ENCODE measurements at places on chromosomes 4 and X.
A peak's percentile ranks its signal among the peaks of the same experiment; 100 is the strongest.

DNA sequence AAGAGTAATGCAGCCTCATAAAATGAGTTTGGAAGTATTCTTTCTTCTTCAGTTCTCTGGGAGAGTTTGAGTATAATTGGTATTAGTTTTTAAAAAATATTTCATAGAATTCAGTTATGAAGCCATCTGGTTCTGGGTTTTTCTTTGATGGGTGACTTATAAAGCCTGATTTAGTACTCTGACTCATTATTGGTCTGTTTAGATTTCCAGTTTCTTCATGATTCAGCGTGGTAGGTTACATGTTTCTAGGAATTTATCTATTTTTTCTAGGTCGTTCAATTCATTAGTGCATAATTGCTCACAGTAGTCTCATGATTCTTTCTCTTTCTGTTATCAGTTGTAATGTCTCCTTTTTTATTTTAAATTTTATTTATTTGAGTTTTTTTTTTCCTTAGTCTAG is 111.2 kb downstream of the CEP44 start:
- DNase-seq, result peak; percentile 63

DNA sequence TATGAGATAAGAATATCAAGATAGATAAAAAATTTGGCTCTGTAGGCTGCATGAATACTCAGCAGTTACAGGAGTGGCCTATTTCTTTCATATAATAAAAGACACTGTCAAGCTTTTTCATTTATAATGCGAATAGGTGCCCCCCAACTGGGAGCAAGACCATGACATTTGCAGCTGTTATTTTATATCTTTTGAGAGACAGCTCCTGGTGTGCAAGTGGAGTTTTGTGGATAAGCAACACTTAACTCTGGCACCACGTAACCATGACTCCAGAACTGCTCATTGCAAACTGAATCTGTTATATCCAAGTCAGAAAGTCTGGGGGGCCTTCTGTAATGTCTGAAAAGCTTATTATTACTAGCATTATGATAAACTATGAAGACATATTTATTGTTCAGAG is 1372.4 kb downstream of the C4orf33 start:
- no peak for DNase-seq

DNA sequence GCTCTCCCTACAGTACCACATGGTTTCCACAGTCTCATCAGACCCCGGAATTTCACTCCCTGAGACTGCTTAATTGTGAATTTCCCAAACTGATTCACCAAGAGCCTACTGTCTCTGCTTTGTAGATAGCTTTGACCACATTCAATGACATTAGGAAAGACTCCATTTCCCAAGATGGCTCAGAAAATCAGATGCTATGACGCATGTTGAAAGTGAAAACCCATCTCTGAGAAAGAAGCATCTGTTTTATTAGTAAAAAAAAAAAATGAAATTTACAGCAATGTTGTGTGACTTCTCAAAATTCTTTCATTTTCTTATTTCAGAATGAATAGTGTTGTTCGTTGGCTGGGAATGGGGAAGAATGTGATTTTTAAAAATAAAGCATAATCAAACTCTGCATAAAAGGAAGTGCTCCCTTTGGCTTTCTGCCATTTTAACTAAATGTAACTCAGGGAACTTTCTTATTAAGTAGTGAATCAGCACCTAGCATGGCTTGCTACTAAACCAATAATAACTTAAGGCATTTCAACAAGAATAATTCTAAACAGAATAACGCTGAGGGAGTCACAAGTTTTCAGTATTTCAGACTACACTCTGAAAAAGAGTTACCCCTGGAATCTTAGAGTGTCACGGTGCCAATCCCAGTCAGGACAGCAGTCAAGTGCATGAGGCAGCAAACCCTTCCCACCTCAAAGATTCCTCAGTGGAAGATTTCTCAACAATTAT is 97.4 kb upstream of the MYOZ2 start:
- peak; percentile 40 for DNase-seq

- DNase-seq, result peak; percentile 28
Observed at GRCh38 chr4:76689145-76689817, 208.7 kb downstream of the SOWAHB start.

- peak; percentile 76 for DNase-seq
Observed at GRCh38 chrX:13747836-13748235, 13.3 kb downstream of the OFD1 start.

DNA sequence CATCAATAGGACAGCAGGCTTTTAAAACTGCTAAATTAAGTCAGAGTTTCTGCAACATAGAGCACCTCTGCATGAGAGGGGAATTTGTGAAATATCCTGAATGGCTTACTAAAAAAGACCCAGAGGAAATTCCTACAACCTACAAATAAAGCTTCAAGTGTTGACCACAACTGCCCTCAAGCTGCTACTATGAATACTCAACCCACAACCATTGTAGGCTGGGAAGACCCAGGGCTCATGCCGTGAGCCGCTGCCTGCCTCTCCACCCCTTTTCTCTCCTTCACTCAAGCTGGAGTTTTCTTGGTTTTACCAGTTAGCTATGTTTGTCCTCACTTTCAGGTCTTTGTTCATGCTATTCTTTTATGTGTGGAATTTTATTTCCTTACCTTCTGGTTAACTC is 151.6 kb downstream of the EMCN start:
- DNase-seq, result peak; percentile 9

DNA sequence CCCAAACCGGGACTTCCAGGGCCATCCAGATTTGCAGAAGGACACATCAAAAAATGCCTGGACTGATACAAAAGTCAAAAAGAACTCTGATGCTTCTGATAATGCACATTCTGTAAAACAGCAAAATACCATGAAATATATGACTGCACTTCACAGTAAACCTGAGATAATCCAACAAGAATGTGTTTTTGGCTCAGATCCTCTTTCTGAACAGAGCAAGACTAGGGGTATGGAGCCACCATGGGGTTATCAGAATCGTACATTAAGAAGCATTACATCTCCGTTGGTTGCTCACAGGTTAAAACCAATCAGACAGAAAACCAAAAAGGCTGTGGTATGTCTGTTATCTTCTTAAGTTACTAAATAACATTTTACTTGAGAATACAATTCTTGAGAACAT is 9.2 kb downstream of the PLK4 start:
- peak; percentile 28 for DNase-seq

Measured in IMR-90 (cell line).